ENCODE measurements at places on chromosomes 3 and 15. TPM values are rescaled to one million over a fixed set of nuclear protein-coding genes. Genes with fewer than 3 reads are reported as not detected.

- ATAC-seq = no peak
These were observed 2.5 kb downstream of the ARHGAP31 start for GRCh38 chr3:119296727-119297122.

DNA sequence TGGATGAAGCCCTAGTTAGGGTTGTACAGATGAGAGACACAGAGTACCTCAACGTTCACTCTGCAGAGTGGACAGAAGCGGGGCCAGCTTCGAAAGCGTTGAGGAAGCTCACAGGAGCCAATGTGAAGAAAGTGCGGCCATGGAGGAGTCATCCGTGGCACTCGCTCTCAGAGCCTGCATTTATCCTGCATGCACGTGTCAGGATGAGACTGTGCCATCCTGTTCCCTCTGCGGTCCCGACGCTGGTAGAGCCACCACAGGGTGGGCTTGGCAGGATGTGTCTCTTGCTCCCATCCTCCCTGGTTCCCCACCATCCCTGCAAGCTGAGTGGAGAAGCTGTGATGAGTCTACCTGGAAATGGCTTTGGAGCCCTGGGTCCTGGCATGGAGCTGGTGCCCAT, 39.3 kb downstream of the KLHL25 start:
- ATAC-seq = no peak

DNA sequence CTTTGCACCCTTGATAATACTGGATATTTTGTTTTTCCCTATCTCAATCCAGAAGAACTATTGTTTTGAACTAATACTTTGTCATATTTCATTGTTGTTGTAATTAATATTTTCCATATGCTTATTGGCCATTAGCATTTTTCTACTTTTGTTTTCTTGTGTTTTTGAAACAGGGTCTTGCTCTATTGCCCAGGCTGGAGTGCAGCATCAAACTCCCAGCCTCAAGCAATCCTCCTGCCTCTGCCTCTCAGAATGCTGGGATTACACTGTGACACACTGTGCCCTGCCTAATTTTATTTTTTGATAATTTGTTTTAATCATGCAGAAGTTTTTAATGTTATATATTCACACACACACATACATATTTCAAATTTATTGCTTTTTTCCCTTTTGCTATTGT, 3.4 kb upstream of the RPS27L start:
- ATAC-seq = no peak

- ATAC-seq = no peak
These were observed at the start of gene LHFPL4 for GRCh38 chr3:9553021-9553947. LHFPL4 (minus strand) TSS chr3:9553822; CDS start chr3:9552679, 1,143 bp downstream.

TMC3 gene
- not detected for total RNA-seq

DNA sequence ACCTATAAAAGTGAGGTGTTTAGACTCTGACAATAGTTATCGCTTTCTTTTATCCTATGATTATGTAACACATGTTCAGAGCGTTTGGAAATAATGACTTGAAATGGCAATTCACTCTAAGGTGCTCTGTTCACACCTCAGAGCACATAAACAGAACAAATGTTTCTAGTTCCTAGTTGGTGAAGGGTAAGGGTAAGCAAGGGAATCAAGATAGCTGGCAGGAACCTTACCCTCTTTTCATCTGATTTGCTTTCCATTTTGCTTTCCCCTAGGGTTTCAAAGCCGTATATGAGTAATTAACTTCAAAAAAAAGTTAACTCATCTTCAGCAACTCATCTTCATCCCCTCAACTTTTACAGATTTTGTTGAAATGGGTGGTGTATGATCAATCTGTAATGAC, 2.3 kb upstream of the ATOSA start:
- no peak for ATAC-seq

GRCh38 chr3:47664519-47664918, 85.9 kb upstream of the CSPG5 start:
- no peak for ATAC-seq

- no peak for ATAC-seq
These were observed 51.7 kb downstream of the SCN11A start for GRCh38 chr3:39000008-39000450.

DNA sequence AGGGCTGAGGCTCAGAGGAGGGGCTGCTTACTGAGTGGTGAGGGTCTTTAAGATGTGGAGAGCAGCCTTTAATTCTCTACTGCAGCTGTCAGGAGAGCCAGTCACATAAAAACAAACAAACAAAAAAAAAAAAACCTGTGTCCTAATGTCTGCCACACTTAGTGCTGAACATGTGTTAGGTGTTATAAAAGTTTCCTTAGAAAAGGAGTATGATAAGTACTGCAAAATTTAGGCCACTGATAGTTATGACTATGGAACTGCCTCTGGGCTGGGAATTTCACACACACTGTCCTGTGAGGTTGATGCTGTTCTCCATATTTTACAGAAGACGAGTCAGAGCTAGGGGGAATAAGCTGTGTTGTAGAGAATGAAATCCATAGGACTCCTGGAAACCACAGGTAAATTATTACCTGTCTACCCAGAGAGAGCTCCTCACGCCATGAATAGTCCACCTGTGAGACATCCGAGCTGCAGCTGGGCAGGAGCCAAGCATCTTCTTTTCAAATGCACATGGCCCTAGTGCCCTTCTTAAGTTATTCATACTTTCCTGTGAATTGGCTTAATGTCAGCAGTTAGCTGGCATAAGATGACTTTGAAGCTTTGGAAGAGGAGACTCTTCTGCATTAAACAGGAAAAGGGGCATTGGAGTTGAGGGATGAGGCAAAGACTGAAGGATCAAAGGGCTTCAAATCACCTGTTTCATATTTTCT, 34.5 kb upstream of the SKOR1 start:
- ATAC-seq = no peak

SOX14 gene
- not detected for total RNA-seq

GRCh38 chr3:121943431-121943830, 49.2 kb downstream of the SLC15A2 start:
- ATAC-seq = no peak

GRCh38 chr15:52114261-52115055, 1.9 kb upstream of the BCL2L10 start:
- ATAC-seq = no peak

FEZF2 gene
- not detected for total RNA-seq

GRCh38 chr3:126549861-126550487, 8.8 kb downstream of the C3orf22 start:
- ATAC-seq = no peak

DNA sequence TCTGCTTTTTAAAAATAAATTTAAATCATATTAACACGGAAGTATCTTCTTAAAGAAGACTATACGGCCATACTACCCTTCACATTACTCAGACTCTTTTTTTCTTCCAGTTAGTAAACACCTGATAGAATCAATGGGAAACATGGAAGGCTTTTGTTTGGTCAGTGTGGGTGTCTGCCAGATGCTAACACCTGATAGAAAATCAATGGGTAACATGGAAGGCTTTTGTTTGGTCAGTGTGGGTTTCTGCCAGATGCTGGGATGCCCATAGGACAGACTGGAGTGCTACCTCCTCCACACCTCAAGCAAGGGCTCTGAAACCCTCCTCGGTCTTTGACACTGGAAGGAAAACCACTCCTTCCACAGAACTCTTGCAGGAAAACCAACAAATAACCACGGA, 29.2 kb downstream of the HACL1 start:
- ATAC-seq = no peak

- ATAC-seq = no peak
These were observed 517.7 kb upstream of the TBL1XR1 start for GRCh38 chr3:177714945-177715344.

GRCh38 chr15:31305375-31305774, 21.3 kb upstream of the KLF13 start:
- ATAC-seq = no peak

DNA sequence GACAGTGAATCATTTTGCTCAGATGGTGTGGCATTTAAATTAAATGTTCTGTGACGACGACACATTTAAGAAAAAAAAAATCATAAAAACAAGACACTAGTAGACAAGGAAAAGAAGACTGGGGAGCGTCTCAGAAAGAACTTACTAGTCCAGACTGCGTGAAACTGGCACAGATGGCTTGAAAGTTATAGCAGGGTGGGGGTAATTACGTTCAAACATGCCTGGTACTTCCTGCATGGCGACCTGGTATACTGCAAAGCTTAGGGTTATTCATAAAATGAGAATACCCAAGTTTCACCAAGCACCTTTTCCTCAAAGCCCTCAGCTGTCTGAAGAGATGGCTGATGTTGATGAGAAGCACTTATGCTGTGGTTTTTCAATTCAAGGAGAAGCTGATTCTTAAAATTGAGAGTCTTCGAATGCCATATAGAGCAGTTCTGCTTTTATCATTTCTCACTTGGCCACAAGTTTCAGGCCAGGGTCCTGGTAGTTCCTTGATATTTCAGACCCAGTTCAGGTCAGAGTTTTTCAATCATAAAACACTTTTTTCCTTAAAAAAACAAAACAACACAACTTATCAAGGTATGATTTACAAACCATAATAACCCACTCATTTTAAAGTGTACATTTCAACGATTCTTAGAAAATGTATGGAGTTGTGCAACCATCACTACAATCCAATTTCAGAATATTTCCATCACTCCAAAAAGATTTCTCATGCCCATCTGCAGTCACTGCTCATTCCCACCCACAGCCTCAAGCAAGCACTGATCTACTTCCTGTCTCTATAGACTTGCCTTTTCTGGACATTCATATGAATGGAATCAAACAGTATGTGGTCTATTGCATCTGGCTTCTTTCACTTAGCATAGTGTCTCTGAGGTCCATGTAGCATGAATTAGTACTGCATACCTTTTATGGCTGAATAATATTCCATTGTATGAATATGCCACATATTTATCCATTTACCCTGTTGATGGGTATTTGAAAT, 24.7 kb downstream of the PCOLCE2 start:
- ATAC-seq = peak; percentile 76

DNA sequence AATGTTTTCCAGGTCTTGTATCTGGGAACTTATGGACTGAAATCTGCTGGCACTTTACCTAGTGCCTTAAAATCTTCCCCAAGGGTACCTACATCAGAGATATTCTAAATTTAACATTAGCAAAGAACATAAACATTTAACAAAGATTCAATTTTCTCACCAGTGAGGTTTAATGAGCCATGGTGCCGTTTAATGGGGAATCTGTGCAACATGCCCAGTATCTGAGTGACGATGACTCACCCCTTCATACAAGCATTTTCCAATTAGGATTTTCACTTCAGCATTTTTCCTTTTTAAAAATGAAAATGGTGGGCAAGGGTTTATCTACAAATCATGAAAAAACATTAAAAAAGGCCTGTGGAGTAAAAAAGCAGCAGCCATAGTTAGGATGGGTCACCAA, 189.4 kb downstream of the SLC9A9 start:
- ATAC-seq = no peak

GRCh38 chr3:9036404-9037131, 73.3 kb upstream of the RAD18 start:
- ATAC-seq = no peak

GRCh38 chr15:70781236-70781635, 17.9 kb upstream of the UACA start:
- ATAC-seq = no peak

SEMA3B gene
- total RNA-seq = 2.3 TPM

DNA sequence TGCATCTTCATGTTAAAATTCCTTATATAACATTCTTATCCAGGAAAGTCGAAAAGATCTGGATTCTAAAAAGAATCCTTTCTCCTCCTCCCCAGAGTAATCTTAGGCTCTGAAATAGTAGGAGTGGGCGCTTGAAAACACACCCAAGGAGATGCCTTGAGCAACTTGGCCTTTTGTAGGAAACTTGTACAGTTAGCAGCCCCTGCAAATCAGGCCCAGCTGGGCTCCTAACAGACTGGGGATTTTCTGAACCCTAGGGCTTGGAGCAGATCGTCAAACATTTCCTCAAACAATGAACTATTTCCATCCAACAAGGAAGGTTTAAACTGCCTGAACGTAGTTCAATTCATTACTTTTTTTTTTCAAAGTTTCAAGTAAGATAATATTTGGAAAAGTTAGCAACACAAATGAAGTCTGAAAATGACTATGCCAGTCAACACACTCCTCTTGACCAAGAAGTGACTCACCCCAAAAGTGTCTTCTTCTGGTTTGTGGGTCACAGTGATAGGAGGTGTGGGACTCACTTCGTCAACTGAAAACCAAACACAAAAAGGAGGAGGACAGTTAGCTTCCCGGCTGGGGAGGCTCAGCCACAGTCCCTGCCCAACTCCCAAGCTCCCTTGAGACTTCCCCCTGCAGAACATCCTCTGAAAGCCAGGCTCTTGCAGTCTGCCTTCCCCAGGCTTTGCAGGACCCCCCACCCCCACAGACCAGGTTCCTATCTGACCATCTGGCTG, 129.7 kb downstream of the NTRK3 start:
- ATAC-seq = peak; percentile 90

- ATAC-seq = no peak
These were observed 107.0 kb downstream of the GREM1 start for GRCh38 chr15:32824777-32825176.

GRCh38 chr15:62756326-62756994, 286.1 kb upstream of the TPM1 start:
- ATAC-seq = no peak

CCR3 gene
- not detected for total RNA-seq

DNA sequence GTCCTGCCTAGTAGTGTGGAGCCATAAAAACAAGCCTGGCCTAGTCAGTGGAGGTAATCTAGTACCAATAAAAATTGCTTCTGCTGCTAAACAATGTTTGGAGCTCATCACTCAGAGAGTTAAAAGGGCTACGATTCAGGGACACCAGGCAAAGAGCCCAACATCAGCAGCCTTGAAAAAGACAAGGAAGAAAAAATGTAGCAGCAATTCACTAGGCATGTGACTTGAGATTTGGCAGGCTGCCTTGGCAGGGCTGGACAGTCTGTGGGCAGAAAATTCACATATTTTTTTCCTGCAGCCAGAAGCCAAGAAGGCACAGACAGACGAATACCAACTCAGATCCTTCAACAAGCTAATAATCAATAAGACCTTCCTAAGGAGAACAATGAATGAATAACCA, 47.2 kb downstream of the IGSF11 start:
- ATAC-seq = no peak

GRCh38 chr15:38091078-38091645, 156.7 kb downstream of the TMCO5A start:
- ATAC-seq = no peak

- ATAC-seq = no peak
These were observed 335.7 kb upstream of the RORA start for GRCh38 chr15:61564785-61565184.

DNA sequence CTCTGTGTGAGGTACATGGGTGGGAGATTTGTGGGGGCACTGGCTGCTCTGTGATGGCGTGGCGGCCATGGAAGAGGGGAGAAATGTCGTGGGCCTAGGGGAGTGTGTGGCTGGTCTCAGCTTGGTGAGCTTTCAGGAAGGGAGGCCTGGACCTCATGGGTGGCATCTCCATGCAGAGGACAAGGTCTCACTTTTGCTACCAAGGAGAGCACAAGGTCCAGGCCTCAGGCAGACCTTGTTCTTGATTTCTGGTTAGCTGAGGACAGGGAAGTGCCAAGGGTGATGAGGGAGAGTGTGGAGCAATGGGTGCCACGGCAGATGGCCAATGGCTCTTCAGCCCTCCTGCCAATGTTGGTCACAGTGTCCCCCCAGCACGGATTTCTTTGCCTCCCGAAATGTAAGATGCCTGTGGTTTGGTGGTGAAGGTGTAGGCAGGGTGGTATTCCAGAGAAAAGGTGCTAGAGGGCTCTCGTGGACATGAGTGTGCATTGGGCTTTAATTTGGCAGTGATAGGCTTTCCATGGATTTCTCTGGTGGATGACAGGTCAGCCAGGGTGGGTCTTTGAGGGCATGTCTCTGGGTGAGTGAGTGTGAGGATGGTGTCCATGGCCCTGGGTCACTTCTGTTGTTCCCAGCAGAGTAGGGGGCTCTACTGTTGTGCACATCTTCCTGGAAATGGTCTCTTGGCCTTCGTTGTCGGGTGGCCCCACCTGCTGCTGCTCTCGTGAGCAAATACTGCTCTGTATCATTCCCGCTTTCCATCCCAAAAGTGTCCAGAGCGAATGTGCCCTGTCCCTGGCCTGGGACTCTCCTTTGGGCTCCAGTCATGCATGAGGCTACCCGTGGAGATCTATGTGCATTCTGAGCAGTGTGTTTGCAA, 108.0 kb downstream of the SNRPN start:
- no peak for ATAC-seq
